Activated T-cell treated with anti-CD3 and anti-CD28 coated beads for 1 hour (primary cell): ENCODE measurements at places on chromosomes 7 and 10.

GRCh38 chr7:114981323-114981722, 59.4 kb downstream of the MDFIC start:
- no peak for DNase-seq

DNA sequence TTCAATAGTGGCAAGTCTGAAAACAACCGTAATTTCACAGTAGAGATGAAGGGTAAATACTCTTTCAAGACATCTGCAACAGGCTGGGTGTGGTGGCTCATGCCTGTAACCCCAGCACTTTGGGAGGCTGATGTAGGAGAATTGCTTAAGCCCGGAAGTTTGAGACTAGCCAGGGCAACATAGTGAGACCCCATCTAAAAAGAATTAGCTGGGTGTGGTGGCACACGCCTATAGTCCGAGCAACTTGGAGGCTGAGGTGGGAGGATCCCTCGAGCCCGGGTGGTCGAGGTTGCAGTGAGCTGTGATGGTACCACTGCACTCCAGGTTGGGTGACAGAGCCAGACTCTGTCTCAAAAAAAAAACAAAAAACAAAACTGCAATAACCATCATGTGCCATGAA, 71.8 kb downstream of the PFKFB3 start:
- DNase-seq = no peak

DNA sequence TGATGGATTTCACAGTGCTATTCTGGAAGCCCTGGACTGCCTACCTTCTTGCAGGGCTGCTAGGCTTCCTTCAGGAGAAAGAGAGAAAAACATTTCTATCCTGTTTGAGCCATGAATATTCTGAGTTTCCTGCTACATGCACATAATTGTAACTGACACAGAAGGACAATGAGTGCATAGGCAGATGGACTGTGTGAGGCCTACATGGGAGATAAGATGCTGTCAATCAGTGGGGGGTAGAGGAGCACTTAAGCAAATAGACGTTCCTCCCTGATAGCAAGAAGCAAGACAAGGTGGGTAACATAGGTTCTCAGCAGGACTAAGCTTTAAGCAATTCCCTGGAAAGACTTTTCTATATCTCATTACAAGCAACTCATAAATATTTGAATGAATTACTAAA, 11.6 kb downstream of the ALDH18A1 start:
- DNase-seq = no peak

DNA sequence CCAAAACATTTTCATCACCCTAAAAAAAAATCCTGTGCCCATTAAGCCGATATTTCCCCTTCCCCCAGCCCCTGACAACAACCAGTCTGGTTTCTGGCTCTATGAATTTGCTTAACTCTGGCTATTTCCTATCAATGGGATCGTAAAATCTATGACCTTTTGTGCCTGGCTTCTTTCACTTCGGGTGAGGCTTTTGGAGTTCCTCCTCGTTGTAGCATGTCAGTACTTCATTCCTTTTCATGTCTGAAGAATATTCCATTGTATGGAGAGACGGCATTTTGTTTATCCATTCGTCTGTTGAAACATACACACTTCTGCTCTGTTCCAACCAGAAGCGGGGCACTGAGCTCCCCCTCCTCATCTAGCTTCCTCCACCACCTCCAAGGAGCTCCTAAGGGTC, 29.5 kb downstream of the TACC2 start:
- no peak for DNase-seq
